ENCODE measurements at places on chromosomes 4 and X.
A peak's percentile ranks its signal among the peaks of the same experiment; 100 is the strongest.

- DNase-seq: peak; percentile 54
These were observed 59.1 kb downstream of the SCD5 start for GRCh38 chr4:82739287-82740190.

DNA sequence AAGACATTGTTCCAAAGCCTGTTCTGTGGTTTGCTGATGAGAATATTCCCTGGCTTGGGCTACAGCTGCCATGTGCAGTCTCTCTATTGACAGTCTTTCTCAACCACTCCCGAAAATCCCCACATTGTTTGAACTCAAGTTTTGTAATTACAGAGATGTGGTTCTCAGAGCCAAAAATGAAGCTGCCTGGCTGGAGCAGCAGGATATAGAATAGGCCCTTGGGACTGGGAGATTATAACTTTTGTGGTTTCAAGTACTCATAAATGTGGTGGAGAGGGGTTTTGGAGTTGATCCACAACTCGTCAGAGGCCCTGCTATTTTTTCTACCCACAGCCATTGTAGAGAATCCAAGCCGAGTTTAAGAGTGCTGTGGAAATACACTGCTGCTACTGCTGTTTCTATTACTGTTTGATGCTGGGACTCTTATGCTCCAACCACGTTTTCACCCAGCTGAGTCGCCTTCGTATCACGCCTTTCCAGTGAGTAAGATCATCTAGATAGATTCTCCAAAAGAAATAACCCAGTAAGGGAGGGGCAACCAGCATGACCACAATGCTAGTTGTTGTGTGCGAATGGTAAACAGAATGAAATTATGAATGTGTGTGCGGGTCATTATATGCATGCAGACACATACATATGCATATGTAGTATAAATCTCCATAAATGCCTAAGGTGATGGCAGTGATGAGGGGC is 57.1 kb upstream of the ATXN3L start:
- DNase-seq: no peak

- no peak for DNase-seq
These were observed 66.2 kb downstream of the IL15 start for GRCh38 chr4:141702472-141703182.

- DNase-seq: no peak
These were observed 1085.6 kb upstream of the TENM3 start for GRCh38 chr4:181157647-181158046.

- no peak for DNase-seq
These were observed 132.1 kb upstream of the NPY2R start for GRCh38 chr4:155076256-155076785.

GRCh38 chrX:134148172-134148692 is 88.8 kb upstream of the CCDC160 start:
- no peak for DNase-seq

- DNase-seq: no peak
These were observed 14.1 kb downstream of the INPP4B start for GRCh38 chr4:142832022-142832421.

- DNase-seq: no peak
These were observed 16.5 kb downstream of the SPANXN3 start for GRCh38 chrX:143500751-143501150.

- DNase-seq: no peak
These were observed 175.4 kb downstream of the TBCK start for GRCh38 chr4:106140601-106141000.

DNA sequence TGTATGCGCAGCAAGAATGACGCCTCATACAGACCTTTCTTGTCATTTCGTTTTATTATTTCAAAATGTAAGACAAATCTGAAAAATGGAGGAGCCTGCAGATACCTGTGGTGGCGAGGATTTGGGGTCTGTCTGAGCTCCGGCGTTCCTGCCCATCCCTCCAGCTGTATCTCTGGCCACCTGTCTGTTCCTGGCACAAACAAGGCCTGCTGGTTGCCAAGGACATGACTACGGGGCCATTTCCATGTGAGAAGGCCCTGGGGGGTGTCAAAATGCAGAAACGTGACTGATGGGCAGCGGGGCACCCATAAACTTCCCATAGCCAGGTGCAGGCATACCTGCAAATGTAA is 591 bp upstream of the TSPAN7 start:
- no peak for DNase-seq

- DNase-seq: no peak
These were observed 2.7 kb downstream of the SCML2 start for GRCh38 chrX:18351784-18352183.

DNA sequence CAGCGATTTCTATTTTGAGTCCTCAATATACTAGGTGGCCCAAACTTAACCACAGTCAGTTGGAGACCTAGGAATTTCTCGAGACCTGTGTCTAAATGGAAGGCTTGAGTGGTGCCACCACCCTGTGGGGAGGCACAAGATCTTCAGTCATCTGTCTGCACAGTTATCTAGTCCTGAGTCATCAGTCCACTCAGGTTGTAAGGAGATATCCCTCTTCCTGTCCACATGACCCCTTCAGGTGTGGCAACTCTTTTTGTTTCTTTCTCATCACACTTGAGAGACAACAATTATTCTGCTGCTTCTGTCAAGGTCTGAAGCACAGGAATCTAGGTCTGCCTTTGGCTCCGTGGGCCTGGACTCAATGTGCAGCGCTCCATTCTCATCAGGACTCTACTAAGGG is 64.4 kb upstream of the IBSP start:
- no peak for DNase-seq

DNA sequence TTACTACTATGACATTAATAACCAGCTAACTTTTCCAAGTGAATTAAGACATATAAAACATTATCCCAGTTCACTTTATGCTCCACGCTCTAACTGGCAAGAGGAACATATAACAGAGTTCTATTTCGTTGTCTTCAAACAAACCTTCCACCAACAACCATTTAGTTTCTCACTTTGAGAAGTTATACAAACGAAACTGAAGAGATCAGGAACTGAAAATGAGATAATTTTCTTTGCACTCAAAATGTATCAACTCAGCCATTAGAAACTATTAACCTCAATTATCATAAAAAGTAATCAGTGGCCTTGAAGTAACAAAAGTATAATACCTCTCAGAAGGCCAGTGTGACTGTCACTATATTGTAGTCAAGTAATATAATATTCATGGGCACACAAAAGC is 70.1 kb downstream of the CHM start:
- DNase-seq: no peak

- no peak for DNase-seq
These were observed 338.8 kb downstream of the UNC5C start for GRCh38 chr4:95209927-95210326.

DNA sequence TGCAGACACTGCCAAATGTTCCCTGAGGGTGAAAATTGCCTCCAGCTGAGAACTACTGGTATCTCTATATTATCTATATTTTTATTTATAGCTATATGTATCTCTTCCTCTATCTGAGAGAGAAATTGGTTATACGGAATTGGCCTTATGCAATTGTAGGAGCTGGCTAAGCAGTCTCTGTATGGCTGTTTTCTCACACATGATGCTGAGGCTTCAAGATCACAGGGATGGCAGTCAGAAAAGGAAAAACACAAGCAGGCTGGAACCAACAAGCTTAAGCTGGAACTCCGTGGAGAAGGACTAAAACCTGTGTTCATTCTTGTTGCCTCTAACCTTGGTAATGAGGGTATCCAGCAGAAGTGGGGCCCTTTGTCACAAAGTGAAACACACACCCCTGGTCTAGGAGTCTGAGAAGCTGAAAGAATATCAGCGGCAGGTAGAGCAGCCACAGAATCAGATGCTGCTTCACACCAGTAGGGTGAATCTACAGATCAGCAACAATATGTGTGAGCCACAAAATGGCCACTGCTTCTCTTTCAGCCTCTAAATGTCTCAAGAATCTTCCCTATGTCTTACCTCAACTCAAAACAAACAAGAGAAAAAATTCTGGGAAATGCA is 166.5 kb upstream of the PPP1R2C start:
- peak; percentile 61 for DNase-seq

- no peak for DNase-seq
These were observed 48.1 kb upstream of the BCOR start for GRCh38 chrX:40145923-40146261.

- no peak for DNase-seq
These were observed 47.5 kb upstream of the UGT2B15 start for GRCh38 chr4:68717999-68718398.

GRCh38 chrX:81779701-81780100 is 577.8 kb downstream of the SH3BGRL start:
- DNase-seq: no peak

DNA sequence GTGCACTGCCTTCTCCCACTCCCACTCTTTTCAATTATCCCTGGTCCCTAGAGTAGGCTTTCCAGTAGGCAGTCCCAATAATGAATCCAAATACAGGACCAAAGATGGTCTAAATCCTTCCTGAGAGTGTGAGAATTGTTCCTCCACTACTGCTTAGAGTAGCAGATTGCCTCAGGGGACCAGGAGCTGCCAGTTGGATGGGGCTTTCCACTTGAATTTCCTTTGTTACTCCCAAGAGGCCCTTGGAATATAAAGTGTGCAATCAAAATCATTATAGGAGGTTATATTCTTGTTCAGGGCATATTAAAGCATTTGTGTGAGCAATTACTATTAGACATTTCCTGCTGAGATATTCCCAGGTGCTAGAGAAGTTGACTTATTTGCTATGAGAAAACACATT is 156.6 kb upstream of the TLL1 start:
- no peak for DNase-seq

DNA sequence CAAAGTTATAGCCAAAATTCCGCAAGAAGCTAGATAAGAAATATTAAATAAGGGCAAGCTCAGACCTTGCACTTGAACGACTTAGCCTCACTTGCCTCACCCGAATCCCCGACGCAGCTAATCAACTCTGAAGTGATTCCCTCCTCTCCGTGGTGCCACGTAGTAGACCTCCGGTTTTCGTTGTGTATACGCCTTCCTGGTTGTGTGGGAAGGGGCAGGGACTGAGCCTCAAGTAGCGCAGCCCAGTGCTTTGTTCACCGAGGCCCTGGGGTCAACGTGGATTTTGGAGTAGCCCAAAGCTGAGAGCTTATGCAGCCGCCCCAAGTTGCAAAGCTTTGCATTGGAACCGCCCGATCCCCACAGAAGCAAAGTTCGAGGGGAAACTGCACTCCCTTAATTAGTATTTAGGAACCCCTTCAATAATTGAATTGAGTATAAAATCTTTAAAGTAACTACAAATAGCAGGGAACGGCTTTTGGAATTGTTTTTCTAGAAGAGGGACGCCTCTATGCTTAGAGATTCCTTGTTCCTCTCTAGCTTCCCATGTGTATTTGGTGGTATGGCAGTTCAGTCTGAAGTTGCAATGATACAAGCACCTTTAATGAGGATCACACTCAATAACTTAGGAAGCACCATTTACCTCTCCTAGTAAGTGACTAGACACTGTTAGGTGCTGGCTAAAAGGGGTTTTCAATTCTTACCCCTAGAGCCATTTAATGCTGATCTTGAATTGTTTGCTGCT is 55.7 kb downstream of the LINC00632 start:
- DNase-seq: no peak

- DNase-seq: no peak
These were observed 16.4 kb downstream of the ZNF732 start for GRCh38 chr4:288891-289290.

DNA sequence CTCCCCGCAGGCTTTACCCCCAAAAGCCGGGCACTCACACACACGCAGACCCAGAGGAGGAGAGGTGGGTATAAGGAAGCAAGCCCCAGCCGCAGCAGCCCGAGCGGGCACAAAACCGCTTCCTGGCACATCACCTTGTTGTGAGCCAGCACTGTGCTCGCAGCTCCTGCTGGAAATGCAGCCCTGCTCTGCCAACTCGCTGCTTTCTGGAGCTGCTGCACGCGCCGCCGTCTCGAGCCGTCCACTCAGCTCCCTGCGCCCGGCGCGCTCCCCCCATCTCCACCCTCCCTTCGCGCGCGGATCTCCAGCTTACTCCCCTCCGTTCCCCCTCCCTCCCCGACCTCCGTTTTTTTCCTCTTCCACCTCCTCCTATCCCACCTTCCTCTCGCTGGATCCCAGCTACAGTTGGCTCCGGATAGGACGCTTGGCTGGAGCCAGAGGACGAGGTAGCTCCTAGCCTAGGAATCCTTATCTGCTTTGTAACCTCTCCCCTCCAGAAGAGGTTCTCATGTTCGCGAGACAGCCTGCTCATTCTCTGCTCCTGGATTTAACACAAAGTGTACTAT is at the start of gene SPOCK3:
SPOCK3 (minus strand) TSS at position 179 of the 566 bp plus-strand sequence.
- no peak for DNase-seq

DNA sequence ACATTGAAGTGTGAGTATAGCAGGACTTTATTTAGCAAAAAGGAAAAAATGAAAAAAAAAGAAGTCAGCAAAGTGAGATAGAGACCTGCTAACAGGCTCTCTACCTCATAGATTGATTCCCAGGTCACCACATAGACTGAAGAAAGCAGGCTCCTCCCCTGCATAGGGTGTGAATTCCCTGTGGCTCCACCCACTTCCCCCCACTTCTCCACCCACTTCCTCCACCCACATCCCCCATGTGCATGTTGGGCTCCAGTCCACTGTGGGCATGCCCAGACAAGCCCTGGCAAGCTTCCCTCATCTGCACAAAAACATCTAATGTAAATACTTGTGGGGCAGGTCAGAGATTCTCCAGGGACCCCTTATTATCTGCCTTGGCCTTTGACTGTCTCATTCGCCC is 97.8 kb downstream of the TMEM47 start:
- DNase-seq: no peak

- no peak for DNase-seq
These were observed 478.0 kb downstream of the KCNIP4 start for GRCh38 chr4:21470535-21470934.

DNA sequence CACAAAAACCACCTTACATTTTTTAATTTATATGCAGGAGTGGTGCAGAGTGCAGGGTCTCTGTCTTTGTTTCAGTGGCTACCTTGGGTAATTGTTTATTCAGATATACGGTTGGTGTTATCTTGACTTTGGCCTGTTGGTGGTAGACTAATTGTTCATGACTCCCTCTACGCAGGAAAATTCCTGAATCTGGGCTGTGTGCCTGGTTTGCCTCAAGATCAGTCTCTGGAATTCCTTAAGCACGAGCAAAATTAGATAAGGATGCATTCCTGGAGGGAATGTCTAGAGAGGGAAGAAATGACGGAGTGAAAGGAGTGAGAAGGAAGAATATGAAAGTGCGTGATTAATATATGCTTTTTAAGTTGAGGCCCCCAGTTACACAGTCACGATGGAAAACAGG is 576.9 kb upstream of the PCDH10 start:
- no peak for DNase-seq

GRCh38 chrX:49039598-49040375 is 3.4 kb downstream of the TFE3 start:
- DNase-seq: peak; percentile 59

DNA sequence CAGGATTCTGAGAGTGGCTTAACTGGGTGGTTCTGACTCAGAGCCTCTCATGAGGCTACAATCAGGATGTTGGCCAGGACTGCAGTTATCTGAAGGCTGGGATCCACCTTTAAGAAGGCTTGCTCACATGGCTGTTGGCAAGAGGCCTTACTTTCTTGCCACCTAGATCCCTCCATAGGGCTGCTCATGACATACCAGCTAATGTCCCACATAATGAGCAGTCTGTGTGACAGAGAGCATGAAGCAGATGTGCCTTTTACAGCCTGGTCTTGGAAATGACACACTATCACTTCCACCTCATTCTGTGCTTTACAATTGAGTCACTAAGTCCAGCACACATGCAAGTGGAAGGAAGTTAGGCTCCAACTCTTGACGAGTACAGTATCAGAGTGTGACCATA is 4.3 kb upstream of the RBM3 start:
- no peak for DNase-seq

GRCh38 chrX:99242001-99242400 is 1168.1 kb downstream of the PCDH19 start:
- no peak for DNase-seq

GRCh38 chrX:12378253-12378652 is 240.0 kb downstream of the FRMPD4 start:
- no peak for DNase-seq

All from natural killer cell (primary cell).